Kidney tubule cell (primary cell): ENCODE measurements at places on chromosomes 5 and 9.

DNA sequence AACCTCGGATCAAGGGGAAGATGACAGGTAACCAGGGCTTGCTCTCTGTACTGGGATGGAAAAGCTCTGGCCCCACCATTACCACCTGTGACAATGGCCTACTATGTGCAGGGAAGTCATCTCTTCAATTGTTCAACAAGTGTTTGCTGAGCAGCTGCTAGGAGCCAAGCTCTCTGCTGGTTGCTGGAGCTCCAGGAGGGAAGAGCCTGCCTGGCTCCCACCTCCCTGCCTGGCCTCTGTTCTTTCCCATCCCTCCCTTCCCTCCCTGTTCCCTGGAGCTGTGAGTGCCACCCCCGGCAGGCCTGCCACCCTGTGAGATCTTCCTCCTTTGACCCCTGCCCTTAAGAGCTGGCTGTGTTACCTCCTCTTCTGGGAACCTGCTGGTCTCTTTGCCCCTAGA lies 59.7 kb upstream of the IER5L start:
- no peak for DNase-seq

GRCh38 chr5:98041661-98042060 lies 731.8 kb upstream of the RGMB start:
- DNase-seq, result no peak

DNA sequence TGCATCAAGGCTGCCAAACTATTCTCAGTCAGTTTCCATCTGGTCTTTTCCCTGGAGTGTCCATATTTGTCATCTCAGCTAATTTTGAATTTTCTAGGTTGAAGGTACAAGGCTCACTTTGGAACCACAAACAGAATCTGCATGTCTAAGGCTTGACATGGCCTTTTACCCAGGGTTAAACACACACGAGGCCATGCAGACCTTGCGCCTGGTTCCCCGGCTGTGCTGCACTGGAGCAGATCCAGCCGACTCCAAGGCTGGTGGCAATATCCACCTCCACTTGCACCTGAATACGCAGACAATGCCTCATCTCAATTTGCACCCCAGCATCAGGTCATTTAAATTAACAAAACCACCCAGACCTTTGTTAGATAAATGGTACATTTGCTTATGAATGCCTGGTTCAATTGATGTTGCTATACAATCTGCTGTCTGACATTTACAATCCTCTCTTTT lies 276.2 kb downstream of the HSPA4 start:
- DNase-seq, result no peak

DNA sequence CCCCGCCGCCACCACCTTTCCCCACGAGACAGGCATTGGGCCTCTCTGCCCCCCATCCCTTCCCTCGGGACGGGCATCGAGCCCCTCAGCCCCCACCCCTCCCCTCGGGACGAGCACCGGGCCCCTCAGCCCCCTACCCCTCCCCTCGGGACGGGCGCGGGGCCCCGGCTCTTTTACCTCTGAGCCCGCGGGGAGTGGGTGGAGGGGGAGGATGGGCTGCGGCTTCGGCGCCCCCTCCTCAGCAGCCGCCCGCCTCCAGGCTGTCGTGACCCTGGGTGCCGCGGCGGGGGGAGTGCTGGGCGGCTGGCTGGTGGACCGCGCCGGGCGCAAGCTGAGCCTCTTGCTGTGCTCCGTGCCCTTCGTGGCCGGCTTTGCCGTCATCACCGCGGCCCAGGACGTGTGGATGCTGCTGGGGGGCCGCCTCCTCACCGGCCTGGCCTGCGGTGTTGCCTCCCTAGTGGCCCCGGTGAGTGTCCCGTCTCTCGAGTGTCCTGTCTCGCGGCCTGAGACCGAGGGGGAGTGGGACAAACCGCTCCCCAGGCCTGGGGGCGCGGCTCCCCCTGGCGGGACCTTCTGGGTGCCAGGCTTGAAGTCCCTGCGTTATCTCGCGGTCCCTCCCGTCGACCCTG lies 791 bp downstream of the SLC2A8 start:
- DNase-seq, result peak; percentile 55

DNA sequence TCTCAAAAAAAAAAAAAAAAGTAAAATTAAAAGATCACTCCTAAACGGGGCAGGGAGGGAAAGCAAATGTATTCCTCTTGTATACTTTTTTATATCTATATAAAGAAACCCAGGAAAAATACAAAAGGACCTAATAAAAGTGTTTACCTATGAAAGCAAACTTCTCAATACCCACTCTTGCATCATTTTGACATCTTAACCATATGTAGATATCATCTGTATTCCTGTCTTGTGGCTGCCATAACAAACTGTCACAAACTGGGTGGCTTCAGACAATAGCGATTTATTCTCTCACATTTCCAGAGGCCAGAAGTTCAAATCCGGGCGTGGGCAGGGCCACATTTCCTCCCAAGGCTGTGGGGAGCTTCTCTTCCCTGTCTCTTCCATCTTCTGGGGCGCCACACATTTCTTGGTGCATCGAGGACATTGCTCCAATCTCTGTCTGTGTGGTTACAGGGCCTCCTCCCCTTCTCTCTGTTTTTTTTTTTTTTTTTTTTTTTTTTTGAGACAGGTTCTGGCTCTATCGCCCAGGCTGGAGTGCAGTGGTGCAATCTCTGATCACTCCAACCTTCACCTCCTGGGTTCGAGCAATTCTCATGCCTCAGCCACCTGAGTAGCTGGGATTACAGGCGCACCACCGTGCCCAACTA lies 58.4 kb upstream of the IL17B start:
- no peak for DNase-seq

DNA sequence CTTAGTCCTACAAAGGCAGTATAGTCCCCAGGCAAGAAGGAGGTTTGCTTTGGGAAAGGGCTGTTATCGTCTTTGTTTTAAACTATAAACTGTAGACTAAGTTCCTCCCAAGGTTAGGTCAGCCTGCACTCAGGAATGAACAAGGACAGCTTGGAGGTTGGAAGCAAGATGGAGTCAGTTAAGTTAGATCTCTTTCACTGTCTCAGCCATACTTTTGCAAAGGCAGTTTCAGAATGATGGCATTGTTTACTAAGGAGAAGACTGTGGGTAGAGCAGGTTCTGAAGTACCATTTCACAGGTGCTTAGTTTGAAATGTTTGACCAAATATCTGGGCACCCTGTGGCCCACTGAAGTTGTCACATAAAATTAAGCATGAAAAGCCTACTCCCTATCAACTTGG lies 19.4 kb downstream of the SNX24 start:
- DNase-seq, result no peak

DNA sequence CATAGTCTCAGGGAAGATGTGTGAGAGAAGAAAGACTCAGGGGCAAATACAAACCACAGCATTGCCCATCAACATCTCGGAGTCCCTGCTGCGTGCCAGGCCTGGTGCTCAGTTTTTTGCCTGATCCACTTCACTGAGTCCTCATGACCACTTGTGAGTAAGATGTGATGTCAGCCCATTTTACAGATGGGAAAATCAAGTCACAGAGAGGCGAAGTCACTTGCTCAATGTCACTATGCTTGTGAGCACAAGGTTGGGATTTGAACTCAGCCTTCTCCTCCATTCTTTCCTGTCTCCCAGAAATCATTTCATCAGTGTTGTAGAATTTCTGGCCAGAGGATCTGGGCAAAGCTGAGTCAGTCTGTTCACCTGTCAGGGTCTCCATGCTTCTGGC lies 34.6 kb upstream of the PSD2 start:
- DNase-seq, result no peak

- DNase-seq, result no peak
These were observed 101.9 kb downstream of the MTRR start for GRCh38 chr5:7970816-7971215.

DNA sequence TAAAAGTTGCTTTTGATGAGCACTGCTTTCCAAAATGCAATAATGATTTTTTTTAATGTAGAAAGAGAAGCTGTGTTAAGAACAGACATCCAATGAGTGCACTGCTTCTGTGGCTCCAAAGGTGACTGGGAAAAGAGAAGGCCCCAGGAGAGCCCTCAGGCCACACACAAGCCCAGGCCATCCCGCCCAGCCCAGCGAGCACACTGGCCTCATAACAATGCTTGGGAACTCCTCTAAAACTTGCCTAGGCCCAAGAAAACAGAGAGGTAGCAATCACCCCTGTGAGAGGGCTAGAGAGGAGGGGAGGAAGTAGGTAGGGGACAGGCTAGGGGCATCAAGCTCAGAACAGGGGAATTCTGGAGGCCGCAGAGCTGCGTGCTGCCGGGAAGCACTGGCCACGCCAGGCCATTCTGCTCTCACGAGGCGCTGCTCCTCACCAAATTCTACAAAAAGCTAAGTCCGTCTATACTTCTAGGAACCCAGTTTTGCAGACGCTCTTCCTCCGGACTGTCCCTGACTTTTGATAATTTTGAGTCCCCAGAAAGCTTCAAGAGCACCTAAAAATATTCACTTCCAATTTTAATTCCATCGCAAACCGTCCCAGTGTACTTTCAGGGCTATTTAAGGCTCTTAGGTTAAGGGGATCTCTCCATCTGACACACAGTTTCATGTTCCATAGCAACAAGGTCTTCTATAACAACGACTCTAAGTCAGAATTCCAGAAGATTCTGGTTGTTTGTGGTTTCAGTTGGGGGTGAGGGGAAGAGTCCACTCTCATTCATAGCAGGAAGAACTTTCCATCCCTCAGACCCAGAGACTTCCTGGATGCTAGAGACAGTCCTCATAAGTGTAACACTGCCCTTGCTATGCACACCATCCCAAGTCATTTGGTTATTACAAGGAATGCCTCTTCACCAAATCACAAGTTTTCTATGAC lies 51.0 kb downstream of the HABP4 start:
- peak; percentile 42 for DNase-seq

- peak; percentile 77 for DNase-seq
These were observed 4.2 kb upstream of the ENTPD8 start for GRCh38 chr9:137445275-137445807.

- no peak for DNase-seq
These were observed 16.1 kb downstream of the UBAP2 start for GRCh38 chr9:34032631-34033030.

DNA sequence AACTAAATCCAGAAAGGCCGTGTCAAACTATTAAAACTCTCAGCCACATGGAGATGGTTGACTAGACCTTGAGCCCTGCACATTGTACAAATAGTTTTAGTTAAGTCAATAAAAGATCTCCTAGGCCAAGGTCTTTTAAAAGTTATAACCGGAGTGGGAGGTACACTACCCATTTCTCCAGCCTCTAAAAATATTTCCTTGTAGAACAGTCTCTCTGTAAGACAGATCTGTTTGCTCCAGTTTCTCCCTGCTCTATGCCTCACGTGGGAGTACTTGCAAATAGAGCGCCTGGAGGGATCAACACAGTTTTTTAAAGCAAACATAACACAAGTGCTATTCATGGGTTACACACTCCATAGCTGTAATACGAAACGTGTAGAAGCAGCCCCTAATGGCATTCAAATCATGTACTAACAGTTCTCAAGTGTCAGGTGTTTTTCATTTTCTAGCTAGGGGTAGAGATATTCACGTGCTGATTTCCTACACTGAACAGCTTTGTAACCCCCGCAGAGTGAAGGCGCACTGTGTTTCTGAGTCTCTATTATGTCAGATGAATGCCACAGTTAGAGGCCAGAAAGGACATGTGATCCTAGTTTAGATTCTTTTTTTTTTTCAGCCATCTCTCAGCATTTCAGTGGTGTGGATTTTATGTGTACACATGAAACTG lies 703.4 kb upstream of the GRAMD2B start:
- DNase-seq, result peak; percentile 33

DNA sequence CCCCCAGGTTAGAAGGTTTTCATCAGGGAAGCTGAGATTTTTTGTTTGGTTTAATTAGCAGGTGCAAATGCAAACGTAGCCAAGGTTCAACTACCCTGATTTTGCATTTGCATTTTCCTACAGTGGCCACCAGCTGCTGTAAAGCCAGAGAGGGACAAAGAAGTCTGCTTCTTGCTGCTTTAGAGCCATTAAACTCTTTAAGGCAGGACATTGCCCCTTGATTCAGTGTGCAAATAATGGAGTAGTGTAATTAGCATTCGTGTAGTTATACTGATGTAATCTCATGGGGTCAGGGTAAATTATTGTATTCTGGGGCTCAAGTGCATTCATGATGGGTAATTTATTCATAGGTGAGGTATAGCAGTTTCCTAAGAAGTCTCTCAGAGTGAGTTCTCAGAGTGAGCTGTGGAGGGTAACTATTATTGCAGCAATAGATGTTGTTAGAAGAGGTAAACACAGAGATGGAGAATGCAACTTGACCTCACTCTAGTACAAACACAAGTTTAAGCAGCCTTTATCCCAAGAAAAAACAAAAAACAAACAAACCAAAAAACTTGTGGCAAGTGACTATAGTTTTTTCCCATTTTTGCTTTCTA lies 526.5 kb downstream of the KIF4B start:
- DNase-seq, result no peak

DNA sequence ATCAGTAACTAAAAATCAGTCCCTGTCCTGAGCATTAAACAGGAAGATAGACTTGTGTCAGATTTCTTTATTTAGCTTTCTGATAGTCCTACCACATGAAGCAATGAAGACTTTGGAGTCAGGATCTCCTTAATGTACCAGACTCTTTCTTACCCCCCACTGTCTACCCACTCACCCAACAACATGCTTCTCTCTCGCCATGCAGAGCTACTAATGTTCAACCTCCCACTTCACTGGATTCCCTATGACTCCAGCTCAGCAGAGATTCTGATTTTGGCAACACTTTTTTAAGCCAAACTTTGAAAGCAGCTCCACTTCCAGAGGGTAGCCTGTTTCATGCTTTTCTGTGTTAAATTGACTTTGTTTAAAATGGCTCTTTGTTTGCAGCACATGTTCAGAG lies 50.8 kb downstream of the GPR21 start:
- DNase-seq, result no peak

GRCh38 chr9:129643706-129644105 lies 1.8 kb upstream of the ASB6 start:
- no peak for DNase-seq

DNA sequence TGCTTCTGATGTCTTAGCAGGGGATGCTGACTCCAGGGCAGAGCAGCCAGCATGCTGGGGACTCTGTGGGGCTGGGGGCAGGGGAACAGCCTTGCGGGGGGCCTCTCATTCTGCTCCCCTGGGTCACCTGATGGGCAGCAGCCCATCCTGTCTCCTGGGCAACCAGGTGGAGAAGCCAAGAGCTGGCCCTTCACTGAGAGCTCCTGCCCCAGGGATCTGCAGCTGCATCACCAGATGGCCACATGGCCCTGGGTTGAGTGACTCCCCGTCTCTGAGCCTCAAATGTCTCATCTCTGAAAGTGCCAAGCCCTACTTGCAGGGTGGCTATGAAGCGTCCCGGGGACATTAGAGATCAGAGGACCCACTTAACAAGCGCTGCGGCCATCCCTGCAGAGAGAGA lies 49.1 kb downstream of the LRSAM1 start:
- no peak for DNase-seq

DNA sequence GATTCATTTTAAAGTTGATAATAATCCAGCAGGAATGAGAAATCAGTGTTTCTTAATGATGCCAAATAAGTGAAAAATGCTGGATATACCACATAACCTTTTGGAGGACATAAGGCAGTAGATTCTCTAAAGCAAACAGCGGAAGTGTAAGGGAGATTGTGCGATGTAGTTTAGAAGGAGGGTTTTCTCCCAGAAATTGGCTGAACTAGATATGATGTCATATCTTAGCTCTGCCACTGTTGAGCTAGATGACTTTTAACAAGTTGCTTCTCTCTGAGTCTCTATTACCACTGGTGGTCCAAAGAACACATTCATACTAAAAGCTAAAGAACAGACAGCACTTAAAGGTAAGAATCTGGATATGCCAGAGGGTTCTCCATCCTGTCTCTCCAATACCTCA lies 107.0 kb downstream of the NR6A1 start:
- DNase-seq, result no peak
